GM23338 (cell line): ENCODE measurements at places on chromosomes 11 and 22. TPM values are rescaled to one million over a fixed set of nuclear protein-coding genes. Genes with fewer than 3 reads are reported as not detected.

The PYGM gene
- 3.9 and 4.4 TPM in 2 replicates for total RNA-seq

The OR5M10 gene
- not detected in 2 replicates for total RNA-seq

The PTPRCAP gene
- total RNA-seq, result 0.85 and 3.5 TPM in 2 replicates

The GPHA2 gene
- total RNA-seq, result 0.83 TPM in 1 of 2 replicates, not detected in the other

DNA sequence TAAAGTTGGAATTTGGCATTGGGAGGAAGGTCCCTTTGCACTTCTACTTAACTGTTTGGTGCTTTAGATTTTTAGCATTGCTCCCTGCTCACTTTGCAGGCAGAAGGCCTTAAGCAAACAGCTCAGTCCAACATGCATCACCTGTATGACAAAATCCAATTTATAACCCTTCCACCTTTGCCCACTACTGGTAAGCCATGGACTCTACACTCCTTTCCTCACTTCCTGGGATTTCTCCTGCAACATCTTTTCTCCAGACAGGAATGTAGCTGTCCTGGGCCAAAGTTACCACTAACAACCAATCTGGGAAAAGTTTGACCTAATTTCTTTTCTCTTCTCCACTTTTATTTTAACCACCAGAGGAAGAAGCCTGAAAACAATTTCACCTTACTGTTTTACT lies 1.8 kb upstream of the OR2D2 start:
- DNase-seq, result peak; percentile 39

- no peak for DNase-seq
Observed at GRCh38 chr11:123338266-123338800, 91.7 kb upstream of the GRAMD1B start.
